ENCODE measurements at places on chromosomes 11 and 22.

- peaks cover 18% of the 10 kb centered on the region for H3K27me3 ChIP-seq
- no peak overlapping the region for H3K27ac ChIP-seq
- H3K4me1 ChIP-seq: peaks cover 16% of the 10 kb centered on the region
Measured at GRCh38 chr11:65834202-65834601, 439 bp downstream of the SNX32 start.

DNA sequence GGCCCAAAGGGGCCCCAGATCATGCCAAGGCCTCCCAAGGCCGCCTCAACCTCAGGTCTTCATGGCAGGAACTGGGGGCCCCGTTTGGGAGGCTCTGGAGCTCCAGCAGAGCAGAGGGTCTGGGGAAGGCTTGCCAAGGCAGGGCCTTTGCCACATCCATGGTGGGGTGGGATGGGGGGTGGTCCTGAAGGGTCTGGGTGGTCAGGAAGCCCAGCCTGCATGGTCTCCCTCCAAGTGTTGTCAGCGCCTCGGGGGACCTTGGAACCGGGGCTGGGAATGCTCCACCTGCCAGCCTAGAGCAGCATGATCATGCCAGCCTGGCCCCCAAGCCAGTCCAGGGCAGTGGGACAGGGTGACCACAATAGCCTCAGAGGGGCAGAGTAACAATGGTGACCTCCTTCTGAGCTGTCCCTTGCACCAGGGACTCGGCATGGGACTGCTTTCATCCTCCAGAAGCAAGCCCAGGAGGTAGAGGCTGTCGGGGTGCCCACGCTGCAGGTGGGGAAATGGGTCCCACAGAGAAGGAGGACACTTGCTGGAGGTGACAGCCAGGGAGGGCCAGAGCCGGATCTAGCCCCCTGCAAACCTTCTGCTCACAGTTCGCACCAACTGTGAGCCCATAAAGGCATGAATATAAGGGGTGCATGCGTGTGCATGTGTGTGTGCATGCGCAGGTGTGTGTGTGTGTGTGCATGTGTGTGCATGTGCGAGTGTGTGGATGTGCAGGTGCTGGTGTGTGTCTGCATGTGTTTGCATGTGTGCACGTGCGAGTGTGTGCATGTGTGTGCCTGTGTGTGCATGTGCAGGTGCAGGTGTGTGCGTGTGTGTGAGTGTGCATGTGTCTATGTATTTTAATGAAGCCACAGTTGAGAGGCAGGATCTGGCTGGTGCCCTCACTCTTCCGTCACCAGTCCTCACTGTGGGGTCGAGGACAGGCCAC lies 63.8 kb downstream of the MYEOV start:
- H3K36me3 ChIP-seq: no peaks in the 10 kb centered on the region
- H3K27ac ChIP-seq: no peak overlapping the region
- no peak for DNase-seq
- no peak overlapping the region for H3K4me3 ChIP-seq
- H3K4me1 ChIP-seq: peaks cover 2% of the 10 kb centered on the region

GRCh38 chr22:40567626-40568328 lies 68.7 kb downstream of the MRTFA start:
- H3K4me1 ChIP-seq: peaks cover 14% of the 10 kb centered on the region
- no peak overlapping the region for H3K27ac ChIP-seq
- H3K4me3 ChIP-seq: no peak overlapping the region
- DNase-seq: no peak
- no peaks in the 10 kb centered on the region for H3K27me3 ChIP-seq

DNA sequence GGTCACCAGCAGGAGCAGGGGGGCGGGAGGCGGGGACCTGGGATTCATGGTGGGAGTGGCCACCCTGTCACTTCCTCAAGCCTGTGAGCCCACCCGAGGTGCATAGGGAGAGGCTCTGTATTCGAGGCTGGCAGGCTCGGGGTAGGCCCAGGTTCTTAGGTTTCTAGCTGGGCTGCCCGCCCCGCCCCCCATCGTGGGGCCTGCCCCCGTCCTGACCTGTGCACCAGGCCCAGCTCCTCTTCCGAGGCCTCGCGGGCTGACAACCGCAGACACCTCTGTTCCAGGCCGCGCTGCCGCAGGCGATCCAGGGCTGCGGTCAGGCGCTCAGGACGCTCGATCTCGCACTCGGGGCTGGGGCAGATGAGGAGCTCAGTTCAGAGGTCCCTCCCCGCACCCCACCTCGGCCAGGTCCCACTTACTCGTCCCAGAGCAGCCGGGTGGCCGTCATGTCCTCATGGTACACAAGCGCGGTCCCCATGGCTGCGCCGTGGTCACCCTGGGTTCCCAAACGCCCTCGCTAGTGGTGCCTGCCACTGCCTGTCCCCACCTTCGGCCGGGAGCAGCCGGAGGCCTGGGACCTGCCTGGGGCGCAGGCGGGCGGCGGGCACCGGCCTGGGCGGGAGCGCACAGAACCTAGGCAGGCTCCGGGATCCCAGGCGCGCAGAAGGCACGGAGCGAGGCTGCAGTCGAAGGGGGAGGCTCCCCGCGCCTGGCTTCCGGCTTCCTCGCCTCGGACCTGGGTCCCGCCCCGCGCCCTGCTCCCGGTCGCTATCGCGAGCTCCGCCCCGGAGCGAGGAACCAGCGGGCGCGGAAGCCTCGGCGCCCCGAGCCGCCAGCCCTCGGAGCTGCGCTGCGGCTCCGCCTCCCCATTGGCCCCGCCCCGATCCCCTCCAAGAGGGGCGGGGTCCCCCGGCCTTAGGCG lies at the start of gene HDAC10:
Gene HDAC10, minus strand, starts transcription at position 711 of the 922 bp plus-strand sequence. Its CDS starts 233 bp downstream, at position 478.
- no peak within 1 kb of the TSS for H3K27ac ChIP-seq
- DNase-seq: peak; percentile 91
- peak within 1 kb of the TSS; percentile 78 for H3K4me3 ChIP-seq
- H3K36me3 ChIP-seq: no peaks in the 10 kb centered on the region
- H3K4me1 ChIP-seq: peaks cover 14% of the 10 kb centered on the region

Measured in natural killer cell treated with Interleukin-12 subunit alpha and Interleukin-12 subunit beta and Interleukin-15 and Interleukin-18, amount 100 ng/mL, for 72 hours (primary cell).